ENCODE measurements at places on chromosomes 12 and 14.

- peak; percentile 49 for DNase-seq
These were observed 61.2 kb downstream of the FBXL14 start for GRCh38 chr12:1533205-1533601.

DNA sequence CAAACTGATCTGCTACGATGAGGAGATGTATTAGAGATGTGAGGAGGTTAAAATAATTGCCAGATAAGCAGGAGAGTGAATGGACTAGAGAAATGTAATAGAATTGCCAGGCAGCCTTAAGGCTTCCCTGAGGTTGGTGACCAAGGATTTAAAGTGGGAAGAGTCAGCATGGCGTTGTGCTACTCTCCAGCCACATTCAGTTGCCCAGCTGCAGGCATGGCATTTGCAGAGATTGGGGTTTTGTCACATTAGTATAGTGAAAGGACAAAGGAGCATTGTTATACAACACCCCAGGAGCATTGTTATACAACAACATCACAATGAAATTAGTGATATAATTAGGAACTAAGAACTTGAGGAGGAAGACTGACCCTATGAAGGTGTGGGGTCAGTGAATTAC is 31.7 kb downstream of the MARK3 start:
- DNase-seq, result no peak

DNA sequence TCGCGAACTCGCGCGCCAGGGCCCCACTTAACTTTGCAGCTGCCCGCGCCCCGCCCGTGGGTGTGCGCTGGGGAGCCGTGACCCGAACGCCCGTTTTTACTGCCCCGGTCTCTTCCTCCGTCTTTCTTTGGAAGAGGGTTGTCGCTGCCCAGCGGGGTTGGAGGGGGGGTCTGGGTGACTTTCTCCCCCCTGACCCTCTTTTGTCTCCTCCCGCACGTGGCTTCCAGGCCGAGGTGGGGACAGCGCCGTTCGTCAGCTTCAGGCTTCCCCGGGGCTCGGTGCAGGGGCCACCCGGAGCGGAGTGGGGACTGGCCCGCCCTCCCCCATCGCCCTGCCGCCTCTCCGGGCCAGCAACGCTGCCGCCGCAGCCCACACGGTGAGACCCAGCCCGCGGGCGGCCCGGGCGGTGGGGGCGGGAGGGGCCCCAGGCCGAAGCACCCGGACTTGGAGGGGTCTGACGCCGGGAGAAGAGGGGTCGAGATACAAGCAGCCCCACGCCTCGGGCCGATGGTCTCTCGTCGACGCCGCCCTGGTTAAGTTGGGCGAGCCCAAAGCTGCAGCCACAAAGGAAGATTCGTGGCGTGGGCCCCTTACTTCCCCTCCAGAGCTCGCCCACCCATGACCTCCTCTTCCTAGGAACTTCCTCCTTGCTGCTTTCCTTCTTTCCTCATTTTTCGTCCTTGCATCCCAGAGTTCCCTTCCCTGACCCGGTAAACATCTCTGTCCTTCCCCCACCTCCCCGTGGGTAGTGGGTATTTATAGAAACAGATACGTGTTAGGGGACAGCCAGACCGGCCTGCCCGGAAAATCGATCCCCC is 1.2 kb downstream of the DYRK2 start:
- peak; percentile 35 for DNase-seq

GRCh38 chr12:94644141-94644979 is 6.0 kb downstream of the TMCC3 start:
- no peak for DNase-seq

DNA sequence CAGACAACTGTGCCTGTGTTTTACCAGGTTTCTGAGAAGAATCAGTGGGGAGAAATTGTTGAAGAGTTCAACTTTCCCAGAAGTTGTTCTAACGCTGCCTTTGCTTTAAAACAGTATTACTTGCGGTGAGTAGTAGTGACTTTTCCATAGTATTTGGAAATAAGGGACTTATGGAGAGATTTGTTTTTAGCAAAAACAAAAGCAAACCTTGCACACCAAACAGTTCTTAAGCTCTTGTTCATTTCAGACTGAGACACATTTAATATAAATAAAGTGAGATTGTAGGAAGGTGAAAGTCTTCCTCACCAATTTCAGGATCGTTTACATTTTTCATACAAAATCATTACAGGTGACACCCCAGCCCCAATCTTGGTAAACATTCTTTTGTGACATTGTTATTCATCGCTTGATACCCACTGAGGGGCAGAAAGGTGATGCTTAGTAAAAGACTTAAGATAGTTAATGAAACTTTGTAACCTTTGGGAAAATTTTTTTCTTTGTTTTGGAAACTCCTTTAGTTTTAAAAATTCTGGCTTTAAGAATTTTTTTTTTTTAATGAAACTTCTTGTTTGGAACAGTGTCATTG is 1.8 kb downstream of the ARID2 start:
- DNase-seq, result no peak

- DNase-seq, result no peak
These were observed 17.6 kb downstream of the CCDC88C start for GRCh38 chr14:91399868-91400640.

DNA sequence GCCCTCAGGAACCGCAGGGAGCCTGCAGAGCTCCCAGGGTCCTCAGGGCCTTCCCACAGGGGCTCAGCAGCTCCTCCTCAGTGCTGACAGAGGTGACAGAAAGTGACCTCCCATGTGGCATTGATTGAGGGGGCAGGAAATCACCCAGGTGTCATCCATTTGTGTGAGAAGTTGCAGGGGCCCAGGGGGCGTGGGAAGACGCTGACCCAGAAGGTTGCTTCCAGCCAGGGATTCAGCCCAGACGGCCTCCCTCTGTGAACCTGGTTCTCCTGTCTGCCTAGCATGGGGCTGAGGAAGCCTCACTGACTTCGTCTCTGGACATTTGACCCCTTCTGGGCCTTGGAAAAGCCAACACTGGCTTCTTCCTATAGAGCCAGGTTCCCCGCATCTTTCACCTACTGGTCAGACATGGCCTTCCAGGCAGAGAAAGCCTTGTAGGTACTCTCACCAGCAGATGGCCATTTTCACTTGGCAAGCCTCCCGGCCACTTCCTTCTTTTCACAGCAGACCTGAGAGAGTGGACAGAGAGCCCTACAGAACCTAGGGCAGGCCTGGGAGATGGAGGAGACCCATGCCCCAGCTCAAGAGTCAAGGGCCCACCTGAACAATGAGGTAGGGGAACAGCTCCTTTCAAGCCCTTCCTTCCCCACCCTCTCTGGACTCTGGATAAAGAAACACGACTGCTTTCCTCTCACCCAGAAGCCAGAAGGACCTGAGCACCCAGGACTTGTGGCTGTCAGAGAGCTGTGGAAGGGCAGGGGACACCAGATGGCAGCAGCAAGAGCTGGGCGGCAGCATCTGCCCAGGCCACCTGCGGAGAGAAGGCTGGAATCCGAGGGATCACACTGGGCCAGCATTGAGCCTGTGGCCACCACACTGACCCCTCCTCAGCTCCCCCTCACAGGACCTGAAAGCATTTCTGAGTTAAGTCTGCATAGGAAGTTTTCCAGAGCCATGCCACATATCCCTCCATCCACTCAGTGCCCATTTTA is 377.8 kb downstream of the DPF3 start:
- DNase-seq, result no peak

- no peak for DNase-seq
These were observed 5.9 kb upstream of the PKP2 start for GRCh38 chr12:32902287-32902997.

DNA sequence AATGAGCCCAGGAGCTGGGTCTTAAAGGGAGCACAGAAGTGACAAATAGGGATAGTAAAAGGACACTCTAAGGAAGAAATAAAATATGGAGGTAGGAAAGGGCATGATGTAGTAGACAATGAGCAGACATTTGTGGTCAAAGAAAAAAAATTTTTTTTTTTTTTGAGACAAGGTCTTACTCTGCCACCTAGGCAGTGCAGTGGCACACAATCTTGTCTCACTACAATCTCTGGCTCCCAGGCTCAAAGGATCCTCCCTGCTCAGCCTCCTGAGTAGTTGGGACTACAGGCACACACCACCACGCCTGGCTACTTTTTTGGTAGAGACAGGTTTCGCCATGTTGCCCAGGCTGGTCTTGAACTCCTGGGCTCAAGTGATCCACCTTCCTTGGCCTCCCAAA is 8.5 kb downstream of the FKBP3 start:
- no peak for DNase-seq

GRCh38 chr14:37585101-37585511 is 9.9 kb downstream of the FOXA1 start:
- no peak for DNase-seq

DNA sequence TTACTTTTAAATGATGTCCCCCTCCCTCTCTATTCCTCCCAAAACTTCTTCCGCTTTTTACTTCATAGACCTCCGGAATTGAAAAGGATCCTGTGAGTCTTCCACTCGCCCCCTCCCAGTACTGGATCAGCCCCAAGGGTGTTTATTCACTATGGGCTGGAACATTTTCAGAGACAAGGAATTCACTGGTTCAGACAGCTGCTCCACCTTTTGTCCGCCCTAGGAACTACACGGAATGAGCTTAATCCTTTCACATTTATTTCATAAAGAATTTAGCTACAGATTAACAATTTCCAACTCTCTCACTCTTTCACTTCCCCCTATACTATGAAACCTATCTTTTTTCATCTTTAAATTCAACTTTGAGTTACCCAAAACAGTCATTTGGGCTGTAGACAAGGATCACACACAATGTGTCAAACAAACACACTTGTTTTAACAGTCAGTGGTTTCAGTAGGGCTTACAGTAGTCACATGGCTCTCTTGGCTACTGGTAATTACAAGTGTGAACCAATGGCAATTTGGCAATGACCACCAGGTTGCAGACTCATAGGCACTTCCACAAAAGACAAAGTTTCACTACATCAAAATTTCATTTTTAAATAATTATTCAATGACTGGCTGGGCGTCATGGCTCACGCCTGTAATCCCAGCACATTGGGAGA is 20.6 kb downstream of the CNIH1 start:
- DNase-seq, result no peak
